ENCODE measurements at places on chromosomes 3 and 15.

DNA sequence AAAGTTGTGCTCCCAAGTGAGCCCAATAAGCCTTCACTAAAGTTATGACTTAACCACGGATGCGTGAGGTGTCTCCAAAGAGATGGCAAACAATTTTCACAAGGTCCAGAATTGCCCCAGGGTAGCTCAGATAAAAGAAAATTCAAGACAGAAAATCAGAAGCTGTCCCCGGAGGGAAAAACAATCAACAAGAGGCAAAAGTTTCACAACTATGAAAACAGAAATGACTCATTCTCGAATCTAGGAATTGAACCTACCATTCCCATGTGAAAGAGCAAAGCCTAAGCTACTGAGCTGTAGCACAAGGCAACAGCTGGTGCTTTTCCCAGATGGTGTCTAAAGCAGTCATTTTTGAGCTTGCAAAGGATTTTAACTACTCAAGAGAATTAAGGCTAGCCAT lies 33.5 kb upstream of the MKRN3 start:
- no peak for DNase-seq

GRCh38 chr15:76398317-76399104 lies 61.9 kb downstream of the ISL2 start:
- no peak for DNase-seq

- DNase-seq: no peak
These were observed 20.4 kb downstream of the KPNA4 start for GRCh38 chr3:160544844-160545503.

GRCh38 chr3:34319881-34320280 lies 521.5 kb downstream of the PDCD6IP start:
- DNase-seq: no peak

GRCh38 chr3:193640728-193641439 lies 47.9 kb downstream of the OPA1 start:
- no peak for DNase-seq

GRCh38 chr3:153892126-153892525 lies 229.1 kb upstream of the ARHGEF26 start:
- no peak for DNase-seq

GRCh38 chr3:122674339-122674738 lies 6.3 kb upstream of the PARP14 start:
- DNase-seq: no peak

DNA sequence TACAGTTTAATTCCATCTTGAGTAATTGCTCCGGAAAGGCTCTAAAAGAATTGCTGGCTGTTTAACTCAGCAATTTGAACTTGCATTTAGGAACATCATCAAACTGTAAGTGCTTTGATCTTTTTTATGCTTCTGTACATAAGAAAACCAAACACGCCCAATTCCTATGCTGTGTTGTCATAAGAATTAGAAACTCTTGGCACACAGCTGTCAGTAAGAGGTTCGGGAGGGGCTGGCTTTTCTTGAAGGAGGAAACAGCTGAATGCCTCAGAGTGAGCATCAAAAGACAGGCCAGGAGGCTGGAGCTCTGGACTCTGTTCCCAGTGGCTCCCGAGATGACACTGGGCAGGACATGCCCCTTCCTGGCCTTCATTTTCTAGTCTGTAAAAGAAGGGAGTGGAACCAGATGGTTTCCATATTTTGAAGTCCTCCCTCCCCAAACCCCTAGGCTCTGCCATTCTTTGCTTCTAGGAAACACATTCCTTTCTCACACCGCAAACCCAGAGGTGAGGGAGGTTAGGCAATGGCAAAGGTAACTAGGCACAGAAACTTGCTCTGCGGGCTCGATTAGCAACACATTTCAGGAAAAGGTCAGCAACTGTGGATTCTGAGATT lies 73.7 kb upstream of the DLG1 start:
- DNase-seq: no peak

DNA sequence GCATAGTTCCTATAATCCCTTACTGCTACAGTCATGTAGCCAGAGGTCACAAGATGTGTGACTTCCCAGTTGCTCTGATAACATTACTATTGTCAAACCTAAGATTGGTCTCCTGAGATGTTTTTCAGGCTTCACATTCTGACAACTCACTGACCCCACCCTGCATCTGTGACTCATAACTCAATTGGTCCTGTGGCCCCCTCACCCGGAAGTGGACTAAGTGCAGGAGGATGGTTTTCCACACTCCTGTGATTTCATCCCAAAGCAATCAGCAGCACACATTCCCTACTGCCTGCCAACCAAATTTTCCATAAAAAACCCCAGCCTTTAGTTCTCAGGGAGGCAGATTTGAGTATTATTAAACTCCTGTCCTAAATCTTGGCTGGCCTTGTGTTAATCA lies 564.9 kb upstream of the ZNF385D start:
- DNase-seq: no peak

DNA sequence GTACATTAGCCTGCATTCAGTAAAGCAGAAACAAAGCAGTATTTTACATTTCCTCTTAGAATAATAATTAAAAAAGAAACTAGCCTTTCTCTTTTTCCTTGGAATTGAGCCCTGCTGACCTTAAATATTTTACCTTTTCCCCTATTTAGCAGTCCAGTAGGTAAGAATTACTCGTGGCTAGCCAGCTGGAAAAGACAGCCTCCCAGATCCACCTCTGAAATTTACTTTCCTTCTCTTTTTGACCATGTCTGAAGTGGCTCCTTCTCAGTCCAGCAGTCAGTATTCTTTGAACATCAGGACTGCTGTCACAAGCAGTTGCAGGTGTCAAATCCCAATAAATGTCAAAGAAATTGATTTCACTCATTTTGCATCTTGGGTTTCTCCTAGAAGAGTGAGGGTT lies 311.5 kb upstream of the DCBLD2 start:
- no peak for DNase-seq

DNA sequence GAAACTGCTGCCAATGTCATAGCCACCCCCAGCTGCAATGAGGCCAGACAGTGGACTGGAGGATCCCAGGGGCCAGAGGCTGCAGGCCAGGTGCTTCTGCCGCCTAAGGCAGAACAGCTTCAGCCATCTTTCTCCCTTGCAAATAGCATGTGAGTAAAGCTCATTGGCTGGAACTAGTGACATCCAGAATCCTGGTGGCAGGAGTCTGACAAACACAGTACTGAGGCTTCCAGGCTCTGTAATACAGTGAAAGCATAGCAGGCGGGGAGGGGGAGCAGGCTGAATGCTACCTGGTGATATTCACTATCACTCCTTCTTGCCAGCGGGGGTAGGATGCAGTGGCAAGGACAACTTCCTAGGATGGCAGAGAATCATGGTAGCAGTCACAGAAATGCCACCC lies 36.5 kb upstream of the TBC1D21 start:
- no peak for DNase-seq

DNA sequence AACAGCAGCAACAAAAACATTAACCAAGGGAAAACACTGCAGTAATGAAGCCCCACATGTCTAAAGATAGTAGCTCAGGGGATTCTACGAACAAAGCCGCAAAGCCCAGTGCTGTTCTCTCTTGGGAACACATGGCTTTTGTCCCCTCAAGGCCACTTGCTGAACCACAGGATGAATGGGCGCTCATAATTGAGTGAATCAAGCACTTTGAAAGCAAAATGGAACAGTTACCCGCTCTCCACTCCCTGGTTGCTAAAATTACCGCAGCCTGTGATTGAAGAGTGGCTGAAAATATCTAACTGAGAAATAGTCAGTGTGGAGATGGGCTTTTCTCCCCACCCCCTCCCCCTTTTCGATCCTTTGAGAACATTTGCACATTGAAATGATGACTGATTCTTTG lies 39.6 kb downstream of the RASGRF1 start:
- no peak for DNase-seq

GRCh38 chr15:39596358-39597051 lies 15.6 kb downstream of the THBS1 start:
- no peak for DNase-seq

DNA sequence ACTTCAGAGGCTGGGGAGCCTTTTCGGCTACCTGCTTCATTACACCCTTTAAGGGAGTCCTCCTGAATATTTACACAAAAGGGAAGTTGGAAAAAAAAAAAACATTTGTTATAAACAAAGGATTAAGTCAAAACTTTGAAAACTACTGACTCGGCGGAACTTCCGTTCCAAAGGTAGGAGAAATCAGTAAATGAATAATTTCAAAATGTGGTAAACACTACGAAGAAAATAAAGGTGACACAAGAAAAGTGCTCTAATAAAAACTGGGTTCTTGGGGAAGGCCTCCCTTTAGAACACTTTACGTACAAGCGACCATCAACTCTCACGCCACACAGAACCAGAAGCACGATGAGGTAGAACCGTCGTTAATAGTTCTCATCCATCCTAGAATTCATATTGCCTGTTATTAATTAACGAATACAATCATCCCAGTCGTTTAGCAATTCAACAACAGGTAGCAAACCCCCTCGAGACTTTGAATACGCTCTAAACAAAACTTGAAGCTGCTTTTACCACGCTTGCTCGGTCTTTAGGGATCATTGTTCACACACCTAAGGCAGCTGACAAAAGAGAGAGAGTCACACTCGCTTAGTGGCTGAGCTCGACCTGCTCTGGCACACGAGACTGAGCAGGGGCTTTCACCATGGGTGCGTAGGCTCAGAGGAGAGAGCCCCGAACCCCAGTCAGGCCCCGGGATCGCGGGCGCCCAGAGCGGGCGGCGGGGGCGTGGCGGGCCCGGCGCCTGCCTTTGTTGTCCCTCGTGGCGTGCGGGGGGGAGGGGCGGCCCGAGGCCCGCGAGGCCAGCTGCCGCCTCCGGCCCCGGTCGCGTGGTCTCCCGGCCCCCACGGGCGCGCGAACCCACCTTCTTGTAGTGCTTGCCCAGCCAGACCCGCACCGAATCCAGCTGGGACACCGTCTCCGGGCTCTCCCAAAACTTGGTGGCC lies 680 bp downstream of the SMARCC1 start:
- DNase-seq: no peak

- DNase-seq: no peak
These were observed 154.6 kb downstream of the PTPRG start for GRCh38 chr3:61715886-61716527.

- DNase-seq: no peak
These were observed 30.7 kb downstream of the PXYLP1 start for GRCh38 chr3:141262308-141262705.

DNA sequence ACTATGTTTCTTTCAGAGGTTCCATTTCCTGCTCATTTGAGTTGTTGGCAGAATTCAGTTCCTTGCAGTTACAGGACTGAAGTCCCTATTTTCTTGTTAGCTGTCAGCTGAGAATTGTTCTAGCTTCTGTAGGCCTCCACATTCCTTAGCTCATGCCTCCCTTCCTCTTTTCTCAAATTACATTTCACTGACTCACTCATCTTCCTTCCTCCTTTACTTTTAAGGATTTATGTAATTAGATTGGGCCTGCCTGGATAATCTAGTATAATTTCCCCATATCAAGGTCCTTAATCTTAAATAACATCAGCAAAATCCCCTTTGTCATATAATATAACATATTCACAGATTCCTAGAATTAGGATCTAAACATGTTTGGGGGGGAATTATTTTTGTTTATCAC lies 40.6 kb upstream of the RBMS3 start:
- DNase-seq: no peak

DNA sequence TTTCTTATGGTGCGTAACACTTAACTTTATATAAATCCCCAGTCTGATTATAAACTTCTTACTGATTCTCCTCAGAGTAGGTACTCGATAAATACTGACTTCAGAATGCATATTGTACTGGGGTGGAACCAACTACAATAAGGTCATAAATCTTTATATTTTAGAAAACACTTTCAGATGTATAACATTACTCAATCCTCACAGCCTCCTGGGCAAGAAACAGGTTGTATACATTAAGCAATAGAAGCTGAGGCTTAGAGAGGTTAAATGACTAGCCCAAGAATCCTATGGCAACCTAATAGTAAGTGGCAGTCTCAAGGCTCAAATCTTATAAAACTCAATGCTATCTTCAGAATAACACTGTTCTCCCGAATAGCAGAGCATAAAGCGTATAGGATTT lies 9.1 kb downstream of the VPS13C start:
- no peak for DNase-seq

DNA sequence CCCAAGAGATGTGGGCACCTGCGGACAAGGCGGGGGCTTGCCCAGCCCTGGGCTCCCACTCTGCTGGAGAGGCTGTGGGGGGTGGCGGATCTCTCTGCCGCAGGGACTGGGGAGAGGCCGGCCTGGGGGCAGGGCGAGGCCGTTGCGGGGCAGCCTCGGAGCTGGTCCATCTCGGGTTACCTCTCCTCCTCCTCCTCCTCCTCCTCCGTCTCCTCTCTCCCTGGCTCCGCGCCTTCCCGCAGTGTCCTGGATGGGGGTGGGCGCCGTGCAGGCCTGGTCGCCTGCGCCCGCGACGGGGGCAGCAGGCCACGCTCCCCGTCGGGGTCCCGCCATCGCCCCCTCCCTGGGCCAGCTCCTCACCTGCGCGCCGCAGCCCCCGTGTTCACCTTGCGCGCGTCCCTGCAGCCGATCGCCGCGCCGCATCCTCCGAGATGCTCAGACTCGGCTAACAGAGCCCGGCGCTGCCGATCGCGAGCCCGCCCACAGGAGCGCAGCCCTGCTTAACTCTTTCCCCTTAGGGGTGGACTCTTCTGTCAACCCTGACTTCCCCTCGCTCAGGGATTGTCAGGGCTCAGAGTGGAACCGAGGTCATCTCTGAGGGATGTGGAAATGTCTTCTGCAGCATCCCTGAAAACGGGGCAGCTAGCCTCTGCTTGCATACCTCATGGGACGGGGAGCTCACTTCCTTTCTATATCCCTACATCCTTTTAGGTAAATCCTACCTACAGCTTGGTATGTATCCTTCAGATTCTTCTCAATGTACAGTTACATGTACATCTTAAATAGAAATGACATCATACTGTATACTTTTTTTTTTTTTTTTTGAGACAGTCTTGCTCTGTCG lies at the start of gene PRRT3:
PRRT3 (minus strand) TSS at position 447 of the 844 bp plus-strand sequence. CDS start 2,293 bp downstream, outside the sequence.
- DNase-seq: peak; percentile 23

DNA sequence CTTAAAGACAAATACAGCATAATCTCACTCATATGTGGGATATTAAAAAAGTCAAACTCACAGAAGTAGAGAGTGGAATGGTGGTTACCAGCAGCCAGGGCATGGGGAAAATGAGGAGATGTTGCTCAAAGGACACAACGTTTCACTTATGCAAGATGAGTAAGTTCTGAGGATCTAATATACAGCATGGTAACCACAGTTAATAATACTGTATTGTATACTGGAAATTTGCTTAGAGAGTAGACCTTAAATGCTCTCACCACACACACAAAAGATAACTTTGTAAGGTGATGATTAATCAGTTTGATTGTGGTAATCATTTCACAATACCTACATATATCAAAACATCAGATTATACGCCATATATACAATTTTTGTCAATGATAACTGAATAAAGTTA lies 60.0 kb downstream of the MYH15 start:
- DNase-seq: no peak

- DNase-seq: no peak
These were observed 170.6 kb downstream of the TBL1XR1 start for GRCh38 chr3:177026505-177027277.

- DNase-seq: no peak
These were observed 168.3 kb upstream of the TGFBR2 start for GRCh38 chr3:30438126-30438525.

- DNase-seq: no peak
These were observed 5.7 kb upstream of the EXOG start for GRCh38 chr3:38490281-38491030.

DNA sequence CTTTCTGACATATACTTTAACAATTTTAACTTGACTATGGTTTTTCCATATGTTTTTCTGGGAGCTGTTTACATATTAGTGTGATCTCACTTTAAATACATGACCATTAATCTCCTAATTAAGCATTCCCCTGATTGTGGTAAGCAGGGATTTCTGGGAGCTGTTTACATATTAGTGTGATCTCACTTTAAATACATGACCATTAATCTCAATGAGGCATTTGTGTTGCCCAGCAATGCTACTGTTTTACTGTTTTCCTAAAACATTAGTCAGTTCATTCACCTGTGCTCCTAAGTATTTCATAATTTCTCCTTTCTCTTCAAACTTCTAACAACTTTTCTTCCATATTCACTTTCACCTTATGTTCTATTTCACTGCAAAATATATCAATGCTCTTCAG lies 3.6 kb upstream of the GRAMD1C start:
- DNase-seq: no peak

Measured in naive thymus-derived CD4-positive, alpha-beta T cell (primary cell).